Stimulated activated CD4-positive, alpha-beta T cell treated with anti-CD3 and anti-CD28 coated beads, Interleukin-1b, Interleukin-23, amount 100 ng/mL, for 1 hour (primary cell): ENCODE measurements at places on chromosomes 7 and 10.

DNA sequence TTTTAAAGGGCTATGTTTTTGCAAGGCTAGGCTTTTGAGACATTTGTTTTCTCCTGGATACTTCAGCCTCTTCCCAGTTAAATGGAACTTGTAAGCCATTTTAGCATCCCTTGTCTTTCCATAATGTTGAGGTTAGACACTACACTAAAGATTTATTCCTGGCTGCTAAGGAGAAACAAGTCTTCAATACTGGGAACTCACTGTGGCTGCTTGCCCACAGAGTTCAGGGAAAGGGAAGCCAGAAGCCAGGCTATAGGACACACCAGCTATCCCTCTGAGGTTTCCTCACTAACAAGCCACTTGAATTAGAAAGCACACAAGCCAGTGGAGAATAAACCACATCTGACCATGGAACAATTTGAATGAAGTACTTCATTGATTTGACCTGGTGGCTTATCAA lies 421.7 kb upstream of the CHRM2 start:
- no peak for DNase-seq

- no peak for DNase-seq
Observed at GRCh38 chr10:4391683-4392082, 434.3 kb upstream of the AKR1E2 start.

- DNase-seq, result no peak
Observed at GRCh38 chr7:8618441-8619070, 185.1 kb downstream of the NXPH1 start.

DNA sequence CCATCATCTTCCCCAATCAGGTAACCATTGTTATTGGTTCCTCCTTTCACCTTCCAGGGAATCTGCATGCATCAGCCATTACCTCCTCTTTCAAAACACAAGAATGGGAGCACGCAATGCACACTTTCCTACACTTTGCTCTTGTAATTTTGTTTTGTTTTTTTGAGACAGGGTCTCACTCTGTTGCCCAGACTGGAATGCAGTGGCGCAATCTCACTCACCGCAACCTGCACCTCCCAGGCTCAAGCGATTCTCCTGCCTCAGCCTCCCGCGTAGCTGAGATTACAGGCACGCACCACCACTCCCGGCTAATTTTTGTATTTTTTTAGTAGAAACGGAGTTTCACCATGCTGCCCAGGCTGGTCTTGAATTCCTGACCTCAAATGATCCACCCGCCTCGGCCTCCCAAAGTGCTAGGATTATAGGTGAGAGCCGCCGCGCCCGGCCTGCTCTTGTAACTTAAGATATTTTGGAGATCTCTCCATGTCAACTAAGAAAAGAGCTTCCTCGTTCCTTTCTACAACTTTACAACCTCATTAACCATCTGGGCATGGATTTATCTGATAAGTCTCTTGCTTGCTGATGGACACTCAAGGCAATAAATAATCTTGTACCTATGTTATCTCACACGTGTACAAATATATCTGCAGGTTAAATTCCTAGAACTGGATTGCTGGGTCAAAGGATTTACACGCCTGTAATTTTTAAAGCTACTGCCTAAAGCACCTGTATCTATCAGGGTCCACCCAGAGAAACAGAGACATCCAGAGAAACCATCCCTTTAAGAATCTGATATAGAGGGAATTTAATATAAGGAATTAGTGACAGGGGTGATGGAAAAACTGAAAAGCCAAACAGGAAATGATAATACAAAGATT lies 4.2 kb downstream of the CYTH3 start:
- DNase-seq, result no peak

DNA sequence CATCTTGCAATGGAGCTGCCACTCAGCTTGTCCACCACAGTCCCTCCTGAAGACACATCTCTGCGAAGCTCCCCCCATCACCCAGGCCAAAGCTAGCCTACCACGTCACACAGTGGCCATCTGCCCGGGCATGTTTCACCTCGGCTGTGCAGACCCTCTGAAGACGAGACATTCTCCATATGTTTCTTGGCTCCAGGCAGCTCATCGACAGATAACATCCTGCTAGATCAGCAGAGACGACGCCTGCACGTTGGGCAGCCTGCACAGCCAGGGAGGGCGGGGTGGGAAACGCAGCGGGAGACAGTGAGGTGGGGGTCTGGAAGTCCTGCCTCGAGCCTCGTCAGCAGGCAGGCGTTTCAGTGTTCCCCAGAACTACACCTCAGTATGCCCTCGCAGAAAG lies 53.0 kb downstream of the PTPRN2 start:
- no peak for DNase-seq

DNA sequence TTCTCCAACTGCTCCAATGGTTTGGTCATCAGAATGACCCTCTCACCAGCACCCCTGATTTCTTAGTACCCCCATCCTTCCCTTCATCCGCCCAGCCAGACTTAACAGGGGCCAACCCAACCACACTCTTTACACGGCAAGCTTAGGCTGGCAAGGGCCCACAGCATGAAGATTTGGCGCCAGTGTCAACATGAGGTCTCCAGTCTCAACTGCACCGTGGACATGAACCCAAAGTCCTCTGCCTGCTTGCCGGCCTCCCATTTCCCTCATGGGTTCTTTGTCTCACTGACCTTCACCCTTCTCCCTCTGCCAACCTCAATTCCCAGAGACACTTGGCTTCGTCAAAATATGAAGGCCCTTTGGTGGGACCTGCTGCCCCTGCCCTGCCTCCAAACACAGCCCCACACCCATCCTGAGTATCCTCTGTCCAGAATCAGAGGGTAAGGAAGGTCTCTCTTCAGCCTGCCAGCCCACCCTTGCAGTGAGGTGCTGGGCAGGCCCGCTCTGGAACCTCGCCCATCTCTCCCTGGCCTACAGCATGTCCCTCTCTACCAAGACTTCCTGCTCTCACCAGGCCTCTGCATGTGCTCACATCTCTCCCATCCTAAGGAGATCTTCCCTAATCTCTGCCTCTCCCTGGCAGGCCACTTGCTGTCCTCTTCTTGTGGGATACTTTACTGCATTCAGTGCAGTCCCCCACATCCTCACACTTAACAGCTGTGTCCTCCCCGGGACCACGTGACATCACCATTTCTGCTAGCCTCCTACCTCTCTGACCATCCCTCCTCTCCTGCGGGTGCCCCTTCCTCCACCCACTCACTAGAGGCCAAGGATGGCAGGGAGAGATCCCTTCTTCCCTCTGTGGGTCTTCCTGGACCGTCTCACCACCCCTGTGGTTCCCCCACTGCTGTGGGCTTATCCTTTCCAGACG lies 91.7 kb upstream of the ZMIZ1 start:
- no peak for DNase-seq

DNA sequence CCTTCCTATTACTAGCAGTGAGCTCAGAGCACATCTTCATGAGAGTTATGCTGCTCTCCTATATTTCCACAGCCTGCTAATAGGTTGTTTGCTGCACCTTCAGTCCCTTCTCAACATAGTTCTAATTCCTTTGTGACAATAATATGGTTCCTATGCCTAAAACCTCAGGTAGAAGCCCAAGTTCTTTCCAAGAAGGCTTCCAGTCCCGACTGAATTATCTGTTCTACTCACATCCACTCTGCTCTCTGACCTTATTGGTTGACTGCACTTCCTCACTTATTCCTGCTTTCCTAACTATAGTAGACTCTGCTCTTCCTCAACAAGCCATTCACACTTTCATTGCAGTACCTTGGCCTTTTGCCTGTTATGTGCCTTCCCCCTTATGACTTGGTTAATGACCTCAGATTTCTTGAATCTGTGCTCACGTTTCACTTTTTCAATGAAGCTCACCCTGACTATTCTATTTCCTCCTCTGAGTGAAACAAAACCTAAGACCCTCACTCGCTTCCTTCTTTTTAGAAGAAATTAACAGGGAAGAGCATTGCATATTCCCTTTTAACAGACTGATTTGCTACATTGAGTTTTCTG lies 132.7 kb downstream of the MDFIC start:
- no peak for DNase-seq

GRCh38 chr10:133388973-133389818 lies 4.8 kb upstream of the MTG1 start:
- no peak for DNase-seq

DNA sequence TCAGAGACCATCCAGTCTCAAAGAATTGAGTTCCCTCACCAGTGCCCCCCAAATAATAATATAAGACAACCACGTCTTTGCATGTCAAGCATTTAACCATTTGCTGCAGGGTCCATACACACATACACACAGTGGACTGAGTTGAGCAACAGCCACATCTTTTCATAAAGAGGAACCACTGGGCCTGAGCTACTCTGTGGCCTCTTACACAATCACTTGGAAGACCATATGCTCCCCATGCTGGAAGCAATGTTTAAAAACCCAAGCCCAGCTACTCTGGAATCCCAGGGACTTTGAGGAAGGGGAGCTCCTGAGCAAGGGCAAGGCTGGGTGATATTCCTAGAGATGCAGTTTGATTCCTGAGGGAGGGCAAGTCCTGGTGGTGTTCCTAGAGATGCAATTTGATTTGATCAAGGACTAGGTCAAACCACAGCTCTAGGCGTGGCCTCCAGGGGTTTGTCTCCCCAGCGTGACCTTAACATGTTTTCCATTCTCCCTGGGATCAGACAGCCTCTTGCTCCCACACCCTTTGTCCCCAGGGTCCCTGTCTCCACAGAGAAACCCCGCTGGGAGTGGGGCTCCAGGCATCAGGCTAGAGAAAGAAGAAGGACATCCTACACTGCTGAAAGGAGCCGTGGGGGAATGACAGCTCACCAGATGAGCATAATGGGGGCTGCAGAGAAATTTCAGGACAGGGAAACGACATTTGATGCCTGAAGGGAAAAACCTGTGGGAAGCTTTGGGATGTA lies 376.2 kb upstream of the MGMT start:
- no peak for DNase-seq

DNA sequence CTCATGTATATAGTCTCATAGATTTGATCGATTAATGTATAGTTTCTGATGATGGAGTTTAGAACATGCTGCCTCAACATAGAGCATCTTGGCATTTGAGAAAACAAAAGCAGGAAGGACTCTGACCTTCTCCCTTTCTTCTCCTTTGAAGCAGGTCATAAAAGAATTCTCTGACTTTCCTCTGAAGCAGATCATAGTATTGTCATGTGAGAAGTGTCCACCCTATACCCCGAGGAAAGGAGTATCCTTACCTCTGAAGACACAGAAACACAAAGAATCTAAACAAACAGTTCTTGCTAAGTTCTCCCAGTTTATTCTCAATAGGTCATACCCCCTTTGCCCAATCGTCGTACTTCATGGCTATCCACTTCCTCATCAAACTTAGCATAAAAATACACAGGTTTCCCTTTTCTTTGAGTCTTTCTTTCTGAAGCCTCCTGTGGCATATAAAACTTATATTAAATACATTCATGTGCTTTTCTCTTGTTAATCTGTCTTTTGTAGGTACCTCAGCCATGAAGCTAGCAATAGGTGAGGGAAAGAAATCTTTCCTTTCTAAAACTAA lies 194.9 kb downstream of the REEP3 start:
- no peak for DNase-seq

DNA sequence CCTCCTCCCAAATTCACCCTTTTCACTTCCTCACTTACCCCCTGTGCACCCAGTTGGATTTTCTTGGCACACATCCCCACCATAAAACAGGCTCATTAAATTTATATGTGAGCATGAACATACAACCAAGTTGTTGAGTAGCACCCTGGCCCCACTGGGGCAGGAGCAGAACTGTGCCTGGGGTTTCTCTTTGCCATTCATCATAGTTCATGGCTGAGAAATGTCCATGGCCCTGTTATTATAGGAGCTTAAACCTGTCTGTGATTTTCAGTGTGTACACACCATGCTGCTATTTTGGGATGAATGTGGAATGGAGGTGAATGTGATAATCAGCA lies 618.8 kb downstream of the LRMDA start:
- DNase-seq, result no peak

DNA sequence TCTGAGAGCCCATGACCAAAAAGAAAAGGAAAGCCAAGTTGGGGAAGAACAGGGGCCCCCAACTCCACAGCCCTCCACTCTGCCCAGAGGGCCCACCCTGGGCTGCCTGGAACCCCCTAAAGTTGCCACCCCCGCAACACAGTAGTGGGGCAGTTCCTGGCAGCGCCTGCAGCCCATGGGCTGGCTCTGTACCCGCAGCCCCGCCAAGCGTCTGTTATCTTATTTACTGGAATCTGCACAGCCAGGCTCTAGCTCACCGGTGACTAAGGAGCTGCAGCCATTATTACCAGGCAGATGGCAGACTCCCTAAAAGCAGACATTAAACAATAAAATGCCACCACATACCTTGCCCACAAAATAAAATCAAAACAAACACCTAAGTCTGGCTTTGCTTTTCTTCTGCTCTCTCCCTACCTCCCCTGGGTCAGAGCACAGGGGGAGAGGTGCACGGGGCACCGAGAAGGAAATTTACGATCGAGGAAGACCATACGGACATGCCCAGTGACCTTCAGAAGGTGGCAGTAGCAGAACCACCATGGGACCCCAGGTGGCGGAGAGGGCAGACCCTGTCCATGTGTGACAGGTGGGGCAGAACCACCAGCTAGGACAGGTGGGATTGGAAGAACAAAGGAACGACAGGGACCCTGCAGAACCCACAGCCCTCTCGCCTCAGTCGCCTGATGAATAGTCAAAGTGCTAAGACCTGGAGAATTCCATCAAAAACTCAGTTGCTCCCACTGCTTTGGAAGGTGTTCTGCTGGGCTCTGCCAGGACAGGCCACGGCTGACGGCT lies 66.3 kb downstream of the PRKAG2 start:
- no peak for DNase-seq

DNA sequence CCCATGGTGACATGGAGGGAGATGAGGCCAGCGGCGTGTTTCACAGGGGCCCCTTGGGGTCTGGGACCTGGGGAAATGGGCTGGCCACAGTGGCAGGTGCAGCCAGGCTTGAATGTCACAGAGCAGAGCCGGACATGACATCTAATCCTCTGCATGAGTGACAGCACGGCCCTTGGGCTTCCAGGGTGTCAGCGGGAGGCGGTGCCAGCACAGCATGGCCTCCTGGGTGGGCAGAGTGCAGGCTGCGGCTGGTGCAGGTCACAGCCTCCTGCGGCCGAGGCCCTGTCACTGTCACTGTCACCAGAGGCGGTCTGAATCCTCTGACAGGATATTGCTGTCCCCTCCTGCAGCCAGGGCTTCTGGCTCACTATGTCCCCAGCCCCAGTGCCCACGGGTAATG lies 18.2 kb downstream of the BHLHA15 start:
- DNase-seq, result no peak

- DNase-seq, result no peak
Observed at GRCh38 chr7:55124989-55125875, 106.4 kb downstream of the EGFR start.

GRCh38 chr10:119807960-119808697 lies 64.5 kb downstream of the MCMBP start:
- DNase-seq, result no peak

DNA sequence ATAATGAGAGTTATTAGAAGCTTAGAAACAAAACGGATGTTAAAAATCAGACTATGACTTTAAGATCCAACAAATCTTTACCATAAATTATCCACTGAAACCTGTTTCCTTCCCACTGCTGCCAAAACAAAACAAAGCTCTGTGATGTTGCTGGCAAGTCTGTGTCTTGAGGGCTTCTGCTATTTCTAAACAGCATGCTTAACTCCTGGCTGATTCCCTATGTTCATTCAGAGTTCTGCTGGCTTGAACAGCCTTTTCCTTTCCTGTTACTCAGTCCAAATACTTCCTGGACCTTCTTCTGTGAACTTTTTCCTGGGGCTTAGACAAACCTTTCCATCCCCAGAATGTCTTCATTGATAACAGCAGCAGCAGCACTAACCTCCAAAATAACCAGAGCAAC lies 448.1 kb downstream of the SORCS1 start:
- no peak for DNase-seq

GRCh38 chr7:50393547-50394252 lies 56.5 kb downstream of the FIGNL1 start:
- DNase-seq, result no peak
